DND-41 (cell line): ENCODE measurements at places on chromosomes 4 and X.
A peak's percentile ranks its signal among the peaks of the same experiment; 100 is the strongest.

GRCh38 chr4:70940134-70940533, 38.0 kb downstream of the MOB1B start:
- no peak for DNase-seq

GRCh38 chr4:118313098-118313497, 39.7 kb downstream of the PRSS12 start:
- DNase-seq = no peak

- no peak for DNase-seq
These were observed 9.9 kb downstream of the CASK start for GRCh38 chrX:41913476-41913875.

DNA sequence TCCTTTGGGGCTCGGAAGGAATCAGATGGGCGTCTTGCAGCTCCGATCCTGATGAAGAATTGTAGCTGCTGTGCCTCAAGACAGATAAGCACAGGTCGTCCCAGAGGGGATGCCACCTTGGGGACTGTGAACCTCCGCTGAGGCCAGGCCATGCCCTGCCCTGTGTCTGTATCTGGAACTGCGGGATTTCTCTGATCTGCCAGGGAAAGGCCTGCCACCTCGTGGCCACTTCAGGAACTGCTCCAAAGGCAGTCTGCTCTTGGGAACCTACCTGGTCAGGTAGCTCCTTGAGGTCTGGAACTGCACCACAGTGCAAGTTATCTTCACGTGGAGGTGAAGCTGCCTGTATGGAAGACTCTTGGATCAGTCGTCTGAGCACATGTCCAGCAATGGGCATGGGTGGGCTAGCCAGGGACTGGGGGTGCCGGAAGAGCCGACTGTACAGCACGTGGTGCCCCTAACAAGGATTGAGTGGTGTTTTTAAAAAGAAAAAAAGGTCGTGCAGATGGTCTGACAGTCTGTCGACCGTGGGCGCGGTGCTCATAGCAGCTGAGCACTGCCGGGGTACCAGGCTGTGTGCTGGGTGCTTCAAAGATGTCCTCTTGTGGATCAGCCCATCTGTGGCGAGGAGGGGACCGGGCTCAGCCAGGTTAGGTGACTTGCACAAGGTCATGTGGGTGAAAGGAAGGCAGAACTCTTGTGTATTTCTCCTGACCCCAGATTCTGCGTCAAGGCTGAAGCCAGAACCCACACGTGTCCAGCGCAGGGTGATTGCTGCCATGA, 3.1 kb upstream of the GRPEL1 start:
- peak; percentile 79 for DNase-seq

GRCh38 chr4:169272265-169272886, 1.6 kb upstream of the SH3RF1 start:
- no peak for DNase-seq

DNA sequence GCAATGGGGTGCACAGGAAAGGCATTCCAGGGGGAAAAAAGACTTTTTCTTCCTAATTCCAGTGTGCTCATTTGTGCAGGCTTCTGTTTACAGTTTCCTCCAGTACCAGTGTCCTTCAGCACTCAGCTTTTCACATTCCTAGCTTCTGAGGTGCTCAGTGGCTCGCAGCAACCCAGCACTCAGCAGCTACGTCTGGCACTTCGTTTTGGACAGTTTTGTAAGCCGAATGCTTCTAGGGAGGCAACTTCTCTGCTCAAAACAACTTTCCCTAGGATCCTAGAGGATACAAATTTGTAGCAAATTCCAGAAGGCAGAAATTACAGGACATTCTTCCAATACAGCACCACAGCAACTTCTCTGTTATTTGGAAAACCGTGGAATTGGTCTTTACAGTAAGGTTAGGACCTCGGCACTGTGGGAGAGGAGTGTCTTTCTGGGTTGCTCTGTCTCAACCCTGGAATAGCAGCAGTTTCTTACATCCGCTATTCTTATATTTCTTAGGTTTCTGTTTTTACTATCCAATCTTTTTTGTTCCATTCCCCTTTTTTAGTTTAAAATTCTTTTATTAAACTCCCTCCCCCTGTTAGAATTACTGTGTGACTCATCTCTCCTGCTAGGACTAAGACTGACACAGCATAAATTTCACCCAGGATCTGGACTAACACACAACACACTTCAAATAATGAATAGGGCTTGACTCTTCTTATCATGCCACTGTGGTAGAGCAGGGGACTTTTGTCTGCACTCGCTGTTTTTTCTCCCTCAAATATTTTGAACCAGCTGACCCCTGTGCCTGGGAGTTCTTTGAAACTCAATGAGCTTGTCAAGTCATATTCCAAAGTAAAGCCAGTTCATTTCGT, 1314.7 kb downstream of the FSTL5 start:
- no peak for DNase-seq

- DNase-seq = no peak
These were observed 2342.1 kb downstream of the PCDH7 start for GRCh38 chr4:33062155-33062806.

GRCh38 chr4:152599636-152600035, 63.7 kb upstream of the FBXW7 start:
- DNase-seq = no peak

- no peak for DNase-seq
These were observed 401.8 kb downstream of the PRDM5 start for GRCh38 chr4:120520761-120521160.

- DNase-seq = no peak
These were observed 159.4 kb downstream of the TRAM1L1 start for GRCh38 chr4:116925900-116926457.

GRCh38 chrX:130468395-130468923, 66.7 kb downstream of the RBMX2 start:
- no peak for DNase-seq
